ENCODE measurements at places on chromosomes 1 and 21.

- no peak for DNase-seq
Measured at GRCh38 chr21:29674343-29674742, 265.5 kb downstream of the GRIK1 start.

GRCh38 chr1:65458730-65459396 lies 38.4 kb downstream of the LEPR start:
- DNase-seq = no peak

DNA sequence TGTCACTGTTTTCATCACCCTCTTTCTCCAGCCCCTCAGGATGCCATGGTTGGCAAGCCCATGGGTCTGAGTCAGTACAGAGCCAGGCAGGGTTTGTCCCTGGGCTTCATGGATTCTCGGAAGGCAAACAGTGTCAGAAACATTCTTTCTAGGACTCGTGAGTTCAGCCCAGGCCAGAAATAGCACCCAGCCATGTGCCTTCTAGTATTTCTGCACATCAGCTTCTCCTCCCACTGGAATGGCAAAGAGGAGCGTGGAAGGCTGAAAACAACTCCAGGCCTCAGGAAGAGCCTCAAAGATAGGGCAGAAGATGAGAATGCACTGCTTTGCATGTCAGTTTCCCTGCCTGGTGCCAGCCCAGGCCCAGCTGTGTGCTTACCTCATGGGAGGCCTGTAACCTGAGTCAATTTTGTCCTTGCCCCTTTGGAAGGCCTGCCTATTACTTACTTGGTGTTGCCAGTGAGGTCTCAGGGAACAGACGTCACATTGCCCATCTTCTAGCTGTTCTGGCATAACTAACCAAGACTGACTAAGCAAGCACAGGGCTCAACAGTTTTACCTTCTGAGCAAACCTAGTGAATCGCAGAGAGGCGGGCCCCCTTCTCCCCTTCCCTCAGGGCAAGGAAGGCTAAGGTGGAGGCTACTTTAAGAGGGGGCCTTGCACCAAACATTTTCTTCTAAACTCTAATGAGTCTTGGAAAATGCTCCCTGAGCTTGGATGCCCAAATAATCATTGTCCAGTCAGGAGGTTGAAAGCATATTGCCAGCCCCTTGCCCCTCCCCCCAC lies 42.4 kb downstream of the GLUL start:
- DNase-seq = no peak

GRCh38 chr1:51708911-51709760 lies 92.2 kb downstream of the OSBPL9 start:
- DNase-seq = no peak

DNA sequence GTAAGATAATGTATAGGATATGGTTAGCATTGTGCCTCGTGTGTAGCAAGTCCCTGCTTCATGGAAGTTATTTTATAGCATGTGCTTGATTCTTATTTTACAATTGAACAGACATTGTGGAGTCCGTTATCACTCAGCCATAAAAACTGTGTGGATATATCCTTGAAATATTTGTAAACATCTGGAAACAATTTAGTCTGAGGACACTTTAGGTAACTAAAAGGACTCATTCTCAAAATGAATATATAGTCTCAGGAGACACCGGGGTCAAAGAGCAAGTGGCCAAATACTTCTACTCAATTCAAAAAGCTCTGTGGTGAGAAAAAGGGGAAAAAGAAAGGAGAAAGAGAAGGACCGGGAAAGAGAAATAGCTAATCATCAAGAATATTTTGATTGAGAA lies 23.7 kb downstream of the PRRX1 start:
- no peak for DNase-seq

- DNase-seq = peak; percentile 76
Measured at GRCh38 chr21:17512253-17513213, at the start of gene CXADR. TSS of gene CXADR (plus strand) at chr21:17513043. CDS start at chr21:17513130, 87 bp downstream.

DNA sequence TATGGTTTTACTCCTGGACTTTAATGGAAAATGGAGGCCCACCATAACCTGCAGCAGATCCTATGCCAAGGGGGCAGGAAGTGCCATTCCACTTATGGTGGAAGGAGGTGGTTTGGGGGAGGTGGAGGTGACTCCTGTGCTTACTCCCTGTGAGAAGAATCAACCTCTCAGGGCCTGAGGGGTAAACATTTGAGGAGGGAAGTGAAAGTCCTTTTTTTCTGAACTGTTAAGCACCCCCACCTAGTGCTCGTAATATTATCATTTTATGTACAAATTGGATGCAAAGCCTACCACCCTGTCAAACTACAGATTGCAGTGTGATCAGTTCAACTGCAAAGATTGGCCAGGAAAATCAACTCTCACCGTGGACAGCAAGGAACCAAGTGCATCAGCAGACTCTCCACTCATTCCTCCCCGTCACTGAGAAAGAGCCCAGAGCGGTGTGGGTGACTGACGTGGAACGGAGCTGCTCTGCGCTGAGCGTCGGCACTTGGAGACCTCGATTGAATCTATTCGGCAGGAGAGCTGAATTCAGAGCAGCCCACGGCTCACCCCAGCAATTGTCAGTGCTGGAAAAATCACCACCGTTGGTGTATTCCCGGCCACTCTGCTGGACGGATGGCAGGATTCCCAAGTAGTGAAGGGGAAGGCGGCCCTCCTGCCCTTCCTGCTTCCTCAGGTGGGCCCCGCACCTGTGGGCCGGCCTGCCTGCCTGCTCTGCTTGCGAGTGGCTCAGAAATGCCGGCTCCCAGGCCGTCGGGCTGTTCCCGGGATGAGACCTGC lies 46.8 kb upstream of the COX20 start:
- DNase-seq = no peak

- DNase-seq = no peak
Measured at GRCh38 chr1:23118407-23118806, 50.2 kb downstream of the LUZP1 start.

- no peak for DNase-seq
Measured at GRCh38 chr1:94989398-94989797, 62.5 kb upstream of the CNN3 start.

DNA sequence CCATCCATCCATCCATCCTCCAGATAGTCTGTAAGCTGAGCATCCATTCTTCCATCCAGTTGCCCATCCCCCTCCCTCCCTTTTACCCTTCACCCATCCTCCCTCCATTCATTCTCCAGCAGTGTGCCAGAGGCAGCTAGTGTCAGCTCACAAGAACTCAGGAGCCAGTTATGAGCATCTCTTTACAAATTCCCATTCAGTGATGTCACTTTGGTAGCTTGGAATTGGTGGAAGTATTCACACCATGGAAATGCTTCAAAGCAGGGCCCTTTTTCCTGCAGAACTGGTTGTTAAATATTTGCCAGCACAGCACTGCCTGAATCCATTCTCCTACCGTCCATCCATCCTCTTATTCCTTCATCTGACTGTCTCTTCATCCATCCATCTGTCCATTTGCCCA lies 72.5 kb downstream of the ARHGEF10L start:
- no peak for DNase-seq

DNA sequence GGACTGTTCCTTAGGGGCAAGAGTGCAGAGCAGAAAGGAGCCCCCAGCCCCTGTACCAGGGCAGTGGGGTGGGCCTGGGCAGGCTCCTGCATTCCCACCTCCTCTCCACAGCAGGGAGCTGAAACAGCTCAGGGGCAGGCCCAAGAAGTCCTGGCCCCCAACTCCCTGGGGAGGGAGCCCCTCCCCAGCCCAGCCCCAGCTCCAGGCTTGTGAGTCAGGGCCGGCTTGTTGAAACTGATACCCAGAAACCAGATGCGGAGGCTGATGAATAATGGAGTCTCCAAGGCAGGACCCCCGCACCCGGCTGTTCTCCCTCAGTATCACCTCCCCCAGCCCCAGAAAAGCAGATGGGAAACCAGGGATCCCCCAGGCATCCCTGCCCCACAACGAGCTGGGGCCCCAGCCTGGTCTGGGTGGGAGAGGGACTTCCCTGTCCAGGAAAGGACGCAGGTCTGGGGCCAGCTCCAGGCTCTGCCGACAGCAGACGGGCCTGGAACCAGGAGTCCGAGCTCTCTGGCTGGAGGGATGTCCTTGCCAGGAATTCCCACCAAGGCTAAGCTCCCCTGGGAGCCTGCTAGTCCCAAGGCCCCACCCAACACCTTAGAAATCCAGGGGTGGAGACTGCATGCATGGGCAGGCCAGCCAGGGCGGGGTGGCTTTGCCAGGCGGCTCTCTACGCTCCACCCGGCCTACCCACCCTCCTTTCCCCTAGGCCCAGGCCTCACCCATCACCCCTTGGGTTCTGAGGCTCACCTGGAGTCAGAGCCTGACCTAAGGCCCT lies 2.7 kb downstream of the PLEKHG5 start:
- DNase-seq = no peak

GRCh38 chr1:209343511-209343910 lies 240.0 kb upstream of the CAMK1G start:
- DNase-seq = no peak

DNA sequence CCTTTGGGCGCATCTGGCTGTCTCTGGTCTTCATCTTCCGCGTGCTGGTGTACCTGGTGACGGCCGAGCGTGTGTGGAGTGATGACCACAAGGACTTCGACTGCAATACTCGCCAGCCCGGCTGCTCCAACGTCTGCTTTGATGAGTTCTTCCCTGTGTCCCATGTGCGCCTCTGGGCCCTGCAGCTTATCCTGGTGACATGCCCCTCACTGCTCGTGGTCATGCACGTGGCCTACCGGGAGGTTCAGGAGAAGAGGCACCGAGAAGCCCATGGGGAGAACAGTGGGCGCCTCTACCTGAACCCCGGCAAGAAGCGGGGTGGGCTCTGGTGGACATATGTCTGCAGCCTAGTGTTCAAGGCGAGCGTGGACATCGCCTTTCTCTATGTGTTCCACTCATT lies 2.2 kb upstream of the GJB4 start:
- no peak for DNase-seq

GRCh38 chr1:85275701-85276214 lies 674 bp downstream of the BCL10 start:
- DNase-seq = no peak

GRCh38 chr21:27371115-27371974 lies 404.5 kb upstream of the ADAMTS5 start:
- no peak for DNase-seq

- no peak for DNase-seq
Measured at GRCh38 chr1:228648647-228649383, 86.5 kb upstream of the RHOU start.

DNA sequence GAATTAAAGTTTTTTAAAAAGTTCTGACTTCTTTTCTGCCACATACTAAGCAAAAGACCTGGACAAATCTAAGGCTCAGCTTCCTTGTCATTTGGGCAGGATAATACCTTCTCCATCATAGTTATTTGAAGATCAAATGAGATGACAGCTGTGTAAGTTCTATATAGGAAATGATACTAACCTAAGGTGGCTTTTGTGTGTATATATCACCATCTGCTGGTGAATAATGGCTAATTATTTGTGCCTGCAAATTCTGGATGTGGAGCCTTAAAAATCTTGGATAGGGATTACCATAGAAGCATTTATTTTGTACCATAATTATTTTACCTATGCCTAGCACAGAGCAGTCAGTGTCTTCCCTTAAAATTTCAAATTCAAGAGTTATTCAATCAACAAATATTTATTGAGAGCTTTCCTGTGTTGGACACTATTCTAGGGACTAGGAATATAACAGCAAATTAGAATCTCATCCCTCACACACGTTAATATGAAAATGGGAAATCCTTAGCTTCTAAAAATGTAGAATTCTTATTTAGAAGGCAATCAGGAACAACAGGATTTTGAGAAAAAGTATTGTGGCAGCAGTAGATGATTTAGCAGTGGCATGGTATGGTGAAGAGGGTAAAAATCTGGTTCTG lies 89.8 kb downstream of the TMEM200B start:
- peak; percentile 44 for DNase-seq

GRCh38 chr1:6142036-6142621 lies 38.0 kb downstream of the CHD5 start:
- no peak for DNase-seq

GRCh38 chr1:63005812-63006211 lies 221.9 kb downstream of the ATG4C start:
- no peak for DNase-seq

DNA sequence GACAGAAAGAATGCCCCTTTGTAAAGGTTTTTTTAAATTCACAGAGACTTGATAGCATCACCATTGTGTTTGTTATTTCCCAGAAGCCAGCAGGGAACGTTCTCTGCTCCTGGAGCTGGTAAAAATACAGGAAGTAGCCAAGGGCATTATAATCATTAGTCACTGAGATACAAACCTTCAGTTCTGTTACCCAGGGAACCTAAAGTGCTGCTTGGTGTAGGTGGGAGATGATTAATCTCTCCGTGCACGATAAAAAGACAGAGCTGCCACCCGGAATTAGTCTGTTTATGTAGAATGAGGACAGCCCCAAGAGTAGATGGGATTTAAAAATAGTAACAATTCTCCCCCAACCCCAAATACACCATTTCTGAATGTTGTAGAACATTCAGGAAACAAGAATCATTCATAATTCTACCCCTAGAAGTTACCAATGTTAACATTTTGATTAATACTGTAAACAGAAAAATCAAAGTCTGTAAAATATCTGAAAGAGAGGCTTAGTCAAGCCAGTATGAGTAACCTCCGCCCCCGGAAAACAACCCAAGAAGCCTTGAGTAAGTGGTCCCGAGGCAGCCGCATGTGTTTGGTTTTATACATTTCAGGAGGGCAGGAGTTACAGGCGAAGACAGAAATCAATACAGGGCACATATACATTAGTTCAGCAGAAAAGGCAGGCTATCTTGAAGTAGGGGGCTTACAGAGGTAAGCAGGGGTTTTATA lies 45.3 kb upstream of the CTBS start:
- DNase-seq = peak; percentile 41

DNA sequence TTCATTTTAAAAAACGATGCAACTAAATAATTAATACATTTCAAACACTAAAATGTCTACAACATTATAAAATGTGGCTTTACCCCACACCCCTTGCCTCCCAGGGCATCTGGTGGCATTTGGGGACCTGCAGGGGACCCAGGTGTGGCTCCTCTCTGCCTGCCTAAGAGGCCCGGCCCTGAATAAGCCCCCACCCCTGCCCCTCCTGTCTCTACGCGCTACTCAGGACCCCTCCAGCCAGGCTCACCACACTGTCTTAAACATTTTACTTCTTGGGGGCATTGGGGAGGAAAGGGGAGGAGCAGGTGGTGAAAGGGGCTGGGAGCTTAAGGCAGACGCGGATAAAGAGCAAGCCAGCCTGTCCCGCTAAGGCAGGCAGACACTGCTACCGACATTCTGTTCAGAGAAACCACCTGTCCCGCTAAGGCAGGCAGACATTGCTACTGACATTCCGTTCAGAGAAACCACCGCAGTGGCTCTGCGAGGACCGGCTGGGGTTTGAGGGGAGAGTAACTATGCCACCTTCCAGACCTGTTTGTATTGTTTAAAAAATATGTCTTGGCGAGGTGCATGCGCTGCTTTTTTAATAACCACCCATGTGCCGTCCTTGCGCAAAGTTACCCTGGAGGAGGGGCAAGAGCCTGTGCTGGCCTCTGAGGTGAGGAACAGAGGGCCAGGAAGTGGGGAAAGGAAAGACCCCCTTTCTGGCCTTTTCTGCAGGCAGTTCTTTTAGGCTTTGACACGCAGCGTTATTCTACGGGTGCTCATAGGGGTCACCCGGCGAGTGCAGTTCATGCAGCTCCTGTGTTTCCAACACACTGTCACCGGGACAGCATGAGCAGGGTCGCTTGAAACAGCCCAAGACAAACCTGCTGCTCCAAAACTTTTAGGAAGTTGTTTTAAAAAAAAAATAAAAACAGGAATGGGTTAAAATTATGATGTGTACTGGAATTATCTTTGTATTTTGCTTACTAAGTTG lies 51.3 kb upstream of the RIPK4 start:
- DNase-seq = no peak

- DNase-seq = no peak
Measured at GRCh38 chr1:13781228-13781627, 81.2 kb downstream of the PRDM2 start.

- peak; percentile 25 for DNase-seq
Measured at GRCh38 chr1:196558411-196558810, 49.8 kb downstream of the KCNT2 start.

GRCh38 chr1:65756616-65757015 lies 36.1 kb upstream of the PDE4B start:
- DNase-seq = no peak
